Gastrocnemius medialis (tissue), 4 donors: ENCODE measurements at places on chromosomes 12 and 14. TPM values are rescaled to one million over a fixed set of nuclear protein-coding genes. Genes with fewer than 3 reads are reported as not detected.

- no peak overlapping the region for H3K4me3 ChIP-seq
- no peaks in the 10 kb centered on the region for H3K36me3 ChIP-seq
- no peaks in the 10 kb centered on the region for H3K4me1 ChIP-seq
- no peaks in the 10 kb centered on the region for H3K27me3 ChIP-seq
Measured at GRCh38 chr14:28661171-28661772, 105.3 kb upstream of the FOXG1 start.

Gene GPR162
- total RNA-seq: 0.20 TPM

DNA sequence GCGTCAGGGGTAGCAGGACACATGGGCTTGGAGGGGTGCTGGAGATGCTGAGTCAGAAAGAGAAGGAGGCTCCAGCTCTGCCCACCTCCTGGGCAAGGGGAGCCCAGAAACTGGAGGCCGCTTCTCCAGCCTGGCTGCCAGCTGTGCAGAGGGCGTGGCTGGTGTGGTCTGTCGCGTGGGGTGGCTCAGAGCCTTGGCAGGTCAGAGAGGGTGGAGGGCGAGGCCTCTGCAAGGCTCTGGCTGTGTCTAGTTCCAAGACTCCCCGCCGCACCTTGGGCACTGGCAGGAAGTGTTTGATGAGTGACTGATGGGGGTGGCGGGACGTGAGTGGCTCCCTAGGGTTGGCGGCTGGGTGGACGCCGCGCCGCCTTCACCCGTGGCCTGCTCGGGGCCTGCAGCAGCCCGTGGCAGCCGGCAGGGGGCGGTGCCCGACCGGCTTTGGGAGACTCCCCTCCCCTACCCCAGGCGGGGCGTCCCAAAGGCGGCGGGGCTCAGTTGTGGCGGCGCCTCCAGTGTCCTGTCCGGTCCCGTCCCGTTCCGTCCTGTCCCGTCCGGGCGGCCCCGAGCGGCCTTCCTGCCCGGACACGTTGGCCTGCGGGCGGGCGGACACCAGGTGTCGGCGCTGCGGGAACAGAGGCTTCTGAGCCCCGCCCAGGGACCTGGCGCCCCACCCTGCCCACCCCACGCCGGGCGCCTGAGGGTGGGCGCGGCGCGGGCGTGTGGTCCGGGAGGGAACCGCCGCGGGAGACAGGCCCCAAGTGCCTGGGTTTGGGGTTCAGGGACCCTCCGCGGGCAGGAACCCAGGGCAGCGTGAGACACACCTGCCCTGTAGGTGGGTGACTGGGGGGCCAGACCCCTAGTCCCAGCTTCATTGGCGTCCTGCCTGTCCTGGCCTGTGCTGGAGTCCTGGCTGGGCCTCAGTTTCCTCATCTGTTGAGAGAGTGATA is 39.7 kb downstream of the KRT80 start:
- no peaks in the 10 kb centered on the region for H3K27me3 ChIP-seq
- peaks cover 14% of the 10 kb centered on the region for H3K4me1 ChIP-seq
- DNase-seq: peak; percentile 25
- peak overlapping the region; percentile 39 for H3K4me3 ChIP-seq
- peak overlapping the region; percentile 40 for H3K27ac ChIP-seq

Gene TPPP2
- 0.95 TPM for total RNA-seq

Gene SSPN
- 23.0 TPM for total RNA-seq
